Cerebellum (tissue), 4 donors: ENCODE measurements at places on chromosomes 2 and 18. TPM values are rescaled to one million over a fixed set of nuclear protein-coding genes. Genes with fewer than 3 reads are reported as not detected.

DNA sequence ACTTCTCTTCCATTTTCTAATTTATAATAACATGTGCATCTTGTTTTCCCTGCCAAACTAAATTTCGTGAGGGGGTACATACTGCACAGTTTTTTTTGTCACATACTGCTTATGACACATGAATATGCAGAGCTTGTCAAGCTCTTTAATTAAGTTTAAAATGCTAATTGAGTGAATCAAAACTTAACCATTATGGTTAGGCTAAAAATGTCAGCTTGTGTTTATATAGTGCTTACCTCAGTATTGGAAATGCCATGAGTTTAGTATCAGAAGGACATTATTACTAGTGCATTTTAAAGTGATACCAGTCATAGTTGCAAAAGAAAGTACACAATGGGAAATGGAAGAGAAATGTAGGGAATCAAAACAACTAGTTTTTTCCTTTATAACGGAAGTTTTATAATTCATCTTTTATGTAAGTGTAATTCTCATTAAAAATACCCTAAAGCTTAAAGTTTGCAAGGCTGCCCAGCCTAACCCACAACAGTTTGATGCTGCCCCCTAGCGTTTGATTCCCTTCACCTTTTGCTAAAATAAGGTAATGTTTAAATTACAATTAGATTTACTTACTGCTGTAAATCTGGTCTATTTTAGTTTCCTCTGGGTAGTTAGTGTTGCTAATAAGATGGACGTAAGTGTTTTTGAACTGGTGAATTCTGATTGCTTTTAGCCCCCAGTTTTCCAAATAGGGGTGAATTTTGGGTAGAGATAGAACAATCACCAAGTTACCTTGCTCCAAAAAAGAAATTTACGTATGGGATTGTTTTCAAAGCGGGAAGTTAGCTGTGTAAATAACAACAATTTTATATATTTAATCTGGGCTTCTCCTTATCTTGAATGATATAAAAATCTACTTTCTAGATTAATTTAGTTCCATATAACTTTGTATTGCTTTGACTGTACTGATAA lies 3.2 kb downstream of the SLC39A10 start:
- DNase-seq: peak; percentile 42

- no peak for DNase-seq
These were observed 41.5 kb downstream of the CROCC2 start for GRCh38 chr2:240947607-240948006.

Gene ZNF396
- total RNA-seq: 3.8 TPM

Gene EDAR
- not detected for total RNA-seq

- no peak for DNase-seq
These were observed 31.2 kb upstream of the TBR1 start for GRCh38 chr2:161384864-161385263.

GRCh38 chr2:127901339-127902056 lies 15.7 kb upstream of the AMMECR1L start:
- DNase-seq: peak; percentile 79

GRCh38 chr2:60742419-60742818 lies 13.6 kb upstream of the PAPOLG start:
- DNase-seq: no peak

DNA sequence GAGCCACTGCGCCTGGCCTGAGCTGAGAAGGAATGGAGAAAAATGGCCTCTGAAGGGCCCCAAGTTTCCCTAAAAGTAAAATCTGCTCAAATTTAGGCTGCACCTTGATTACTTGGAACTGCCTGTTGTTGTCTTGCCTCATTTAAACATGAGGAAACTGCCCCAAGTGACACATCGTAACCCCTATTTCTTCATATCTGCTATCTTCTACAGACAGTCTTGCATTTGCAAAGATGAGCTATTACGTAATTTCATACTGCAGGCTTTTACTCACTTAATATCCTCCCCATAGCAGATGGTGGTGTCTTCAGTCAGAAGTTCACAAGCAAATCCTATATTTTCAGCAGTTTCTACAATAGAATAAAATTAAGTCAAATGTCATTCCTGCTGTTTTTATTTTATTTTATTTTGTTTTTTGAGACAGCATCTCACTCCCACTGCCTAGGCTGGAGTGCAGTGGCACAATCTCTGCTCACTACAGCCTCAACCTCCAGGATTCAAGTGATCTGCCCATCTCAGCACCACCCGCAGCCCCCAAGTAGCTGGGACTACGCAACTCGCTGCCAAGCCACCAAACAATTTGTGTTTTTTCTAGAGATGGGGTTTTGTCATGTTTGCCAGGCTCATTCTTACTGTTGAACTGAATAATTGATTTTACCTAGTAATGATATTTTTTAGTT lies 45.3 kb upstream of the NARS1 start:
- no peak for DNase-seq

DNA sequence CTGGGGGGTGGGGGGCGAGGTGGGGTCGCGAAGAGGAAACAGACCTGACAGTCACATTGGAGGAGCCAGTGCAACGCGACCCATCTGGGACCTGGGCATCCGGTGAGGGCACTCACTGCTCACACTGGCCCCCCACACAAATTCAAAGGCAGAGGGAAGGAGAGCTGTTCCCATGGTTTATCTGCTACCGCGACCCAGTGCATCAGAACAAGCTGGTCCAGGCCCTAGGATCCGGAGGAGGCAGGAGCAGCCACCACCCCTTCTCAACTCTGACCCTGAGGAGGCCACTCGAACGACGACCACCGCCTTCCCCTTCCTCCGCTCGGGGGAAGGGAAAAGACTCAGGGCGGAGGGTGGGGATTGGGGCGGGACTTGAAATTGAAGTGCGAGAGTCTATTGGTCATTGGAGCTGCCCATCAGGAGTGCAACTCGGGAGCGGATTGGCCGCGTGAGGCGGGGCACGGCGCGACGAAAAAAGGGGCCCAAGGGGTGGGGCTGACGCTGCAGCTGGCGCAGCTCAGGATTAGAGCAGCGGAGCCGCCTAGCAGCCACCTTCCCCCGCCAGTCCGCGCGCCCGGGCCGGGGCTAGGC lies at the start of gene CDK5R2:
CDK5R2 (plus strand) TSS at position 526 of the 591 bp plus-strand sequence. CDS start 155 bp downstream, outside the sequence.
- peak; percentile 99 for DNase-seq

Gene CFAP65
- 1.00 TPM for total RNA-seq

DNA sequence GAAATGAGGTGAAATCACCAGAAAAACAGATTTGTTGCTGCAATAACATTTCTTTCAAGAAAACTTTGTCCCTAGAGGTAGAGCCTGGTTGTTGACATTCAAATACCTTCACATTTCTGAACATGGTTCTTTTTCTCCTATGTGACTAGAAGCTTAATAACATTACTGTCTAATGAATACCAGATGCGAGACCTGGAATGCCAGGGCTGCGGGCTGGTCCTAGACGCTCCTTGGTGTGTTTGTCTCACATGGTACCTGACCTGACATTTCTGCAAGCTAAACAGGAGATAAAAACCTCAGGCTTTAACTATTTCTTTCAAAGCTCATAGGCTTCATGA lies 38.5 kb downstream of the ACKR3 start:
- DNase-seq: no peak

Gene SIX2
- total RNA-seq: 0.45 TPM

DNA sequence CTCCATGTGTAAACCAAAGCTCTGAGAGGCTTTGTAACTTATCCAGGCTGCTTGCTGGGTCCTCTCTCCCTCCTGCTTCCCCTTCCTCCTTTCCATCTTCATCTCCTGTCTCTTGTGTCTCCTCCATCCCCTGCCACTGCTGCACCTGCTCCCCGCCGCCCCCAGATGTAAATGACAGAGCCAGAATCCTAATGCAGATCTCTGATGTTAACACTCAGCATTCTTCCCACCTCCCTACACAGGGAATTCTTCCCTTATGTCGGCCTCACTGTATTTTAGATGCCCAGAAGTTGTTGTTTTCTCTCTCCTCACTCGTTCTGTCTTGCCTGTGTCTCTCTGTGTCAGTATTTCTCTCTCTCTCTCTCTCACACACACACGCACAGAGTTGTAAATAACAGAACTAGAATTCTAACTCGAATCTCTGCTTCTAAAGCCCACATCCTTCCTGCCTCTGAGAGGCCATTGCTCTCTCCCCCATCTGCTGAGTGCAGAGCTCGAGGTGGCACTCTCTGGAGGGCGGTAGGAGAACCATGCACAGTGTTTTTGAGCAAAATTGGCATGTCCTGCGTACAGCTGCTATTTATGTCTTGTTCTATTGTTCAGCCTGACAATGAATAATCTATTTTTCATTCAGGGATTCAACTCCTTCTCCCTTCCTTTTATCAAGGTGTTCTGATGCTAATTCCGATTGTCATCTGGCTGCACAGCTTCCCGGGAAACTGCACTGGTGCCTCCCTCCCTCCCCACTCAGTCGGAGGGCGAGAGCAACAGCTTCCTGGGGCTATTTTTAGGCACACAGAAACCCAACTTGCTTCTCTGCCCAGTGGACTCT lies 219.9 kb downstream of the SH3RF3 start:
- no peak for DNase-seq

DNA sequence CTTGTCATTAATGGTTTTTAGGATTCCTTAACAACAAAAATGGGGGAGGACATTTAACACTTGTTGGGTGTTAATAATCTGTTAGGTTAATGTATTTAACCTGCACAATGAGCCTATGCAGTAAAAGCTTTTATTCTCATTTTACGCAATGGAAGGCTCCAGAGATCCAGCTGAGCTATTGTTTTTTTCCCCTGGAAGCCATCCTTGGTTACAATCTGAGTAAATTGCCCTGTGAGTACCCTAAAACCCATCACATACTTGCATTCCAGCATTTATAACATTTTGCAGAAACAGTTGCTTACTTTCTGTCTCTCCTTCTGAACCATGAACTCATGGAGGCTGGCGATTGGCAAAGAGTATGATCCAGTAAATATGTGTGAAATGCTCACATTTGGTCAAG lies 30.2 kb upstream of the DOCK10 start:
- DNase-seq: no peak

Gene STPG4
- total RNA-seq: 1.00 TPM

Gene RGPD8
- 46.4 TPM for total RNA-seq

Gene GDF7
- 0.45 TPM for total RNA-seq

DNA sequence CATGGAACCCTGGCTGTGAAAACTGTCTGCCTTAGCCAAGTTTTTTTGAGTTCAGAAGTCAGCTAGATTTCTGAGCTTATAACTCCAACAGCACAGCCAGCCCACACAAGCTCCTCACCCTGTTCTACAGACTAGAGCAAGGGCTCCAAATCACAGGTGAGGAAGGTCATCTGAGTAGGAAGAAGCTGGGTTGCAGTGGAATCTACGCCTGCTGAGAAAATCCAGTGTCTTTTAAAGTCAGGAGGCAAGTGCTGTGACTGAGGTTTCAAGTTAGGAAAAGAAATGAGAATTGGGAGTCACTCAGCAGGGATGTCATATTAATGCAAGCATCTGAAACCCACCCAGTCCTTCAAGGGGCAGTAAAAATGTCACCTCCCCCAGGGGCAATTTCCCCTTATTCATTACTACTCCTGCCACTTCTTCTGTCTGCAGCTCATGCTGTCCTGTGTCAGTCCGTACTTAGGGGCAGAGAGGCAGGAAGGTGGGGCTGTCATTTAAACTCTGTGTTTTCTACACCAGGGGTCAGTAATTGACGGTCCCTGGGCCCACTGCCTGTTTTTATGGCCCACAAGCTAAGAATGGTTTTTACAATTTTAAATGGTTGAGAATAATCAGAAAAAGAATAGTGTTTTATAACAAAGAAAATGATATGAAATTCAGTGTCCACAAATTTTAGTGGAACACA lies 551.1 kb downstream of the BCL11A start:
- no peak for DNase-seq

- DNase-seq: no peak
These were observed 660.5 kb downstream of the LRRTM4 start for GRCh38 chr2:76861708-76862107.

GRCh38 chr18:76662626-76663025 lies 159.7 kb upstream of the ZNF236 start:
- no peak for DNase-seq

GRCh38 chr2:167293172-167293781 lies 405.0 kb downstream of the XIRP2 start:
- peak; percentile 23 for DNase-seq
